ENCODE measurements at places on chromosomes 11 and 22.

- DNase-seq, result no peak
These were observed 424.9 kb downstream of the TBC1D22A start for GRCh38 chr22:47187176-47187957.

- DNase-seq, result no peak
These were observed 8.0 kb downstream of the RAB6A start for GRCh38 chr11:73752903-73753302.

DNA sequence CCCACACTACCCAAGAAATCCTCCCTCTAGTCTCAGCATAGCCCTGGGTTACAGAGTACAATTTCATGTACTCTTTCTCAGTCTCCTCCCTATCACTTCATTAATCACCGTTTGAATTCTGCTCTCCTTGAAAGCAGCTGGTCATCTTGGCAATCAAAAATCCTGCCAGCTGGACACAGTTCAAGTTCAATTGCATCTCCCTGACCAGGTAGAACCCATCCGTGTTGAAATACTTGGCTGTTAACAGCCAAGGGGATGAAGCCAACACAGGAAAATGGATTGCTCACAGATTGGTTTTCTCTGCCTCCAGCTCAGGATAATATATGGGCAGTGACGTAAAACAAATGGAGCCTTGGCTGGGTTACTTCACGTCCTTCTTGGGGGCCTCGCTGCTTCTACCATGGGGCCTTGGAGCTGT lies 55.1 kb upstream of the GRK3 start:
- no peak for DNase-seq

DNA sequence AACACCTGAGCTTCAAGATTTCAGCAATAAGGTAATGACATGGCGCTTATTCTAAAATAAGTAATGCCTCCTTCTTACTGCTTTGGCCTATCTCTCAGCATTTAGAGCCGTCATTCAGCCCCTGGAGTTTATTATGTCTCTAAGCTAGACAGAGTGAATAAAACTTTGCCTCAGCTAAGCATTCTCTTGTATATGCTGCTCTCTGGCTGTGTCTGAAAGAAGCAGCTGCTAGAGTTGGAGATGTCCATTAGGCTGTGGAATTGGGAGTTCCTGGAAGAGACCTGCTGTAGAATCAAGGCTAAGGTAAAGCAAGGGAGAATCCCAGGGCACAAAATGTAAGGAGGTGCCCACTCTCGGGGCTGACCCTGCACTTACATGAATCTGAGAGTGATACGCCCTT lies 35.5 kb upstream of the TTC12 start:
- no peak for DNase-seq

Measured in SK-N-MC (cell line).